Stimulated activated CD4-positive, alpha-beta T cell treated with anti-CD3 and anti-CD28 coated beads, Interleukin-1b, Interleukin-23, amount 100 ng/mL, for 48 hours (primary cell): ENCODE measurements at places on chromosomes 12 and 14.

- DNase-seq = no peak
These were observed 266.4 kb upstream of the USP15 start for GRCh38 chr12:61993734-61994345.

- DNase-seq = no peak
These were observed 13.2 kb upstream of the OR11G2 start for GRCh38 chr14:20177433-20177974.

- no peak for DNase-seq
These were observed 48.4 kb upstream of the PTPRO start for GRCh38 chr12:15273896-15274295.

GRCh38 chr14:23610815-23611289 lies 25.3 kb upstream of the DHRS2 start:
- no peak for DNase-seq

- no peak for DNase-seq
These were observed at the start of gene SLC7A8 for GRCh38 chr14:23183479-23183878. Gene SLC7A8, minus strand, starts transcription at chr14:23183660. Its CDS starts 746 bp downstream, at chr14:23182914.

- no peak for DNase-seq
These were observed 140.7 kb downstream of the DPF3 start for GRCh38 chr14:72753044-72753710.

DNA sequence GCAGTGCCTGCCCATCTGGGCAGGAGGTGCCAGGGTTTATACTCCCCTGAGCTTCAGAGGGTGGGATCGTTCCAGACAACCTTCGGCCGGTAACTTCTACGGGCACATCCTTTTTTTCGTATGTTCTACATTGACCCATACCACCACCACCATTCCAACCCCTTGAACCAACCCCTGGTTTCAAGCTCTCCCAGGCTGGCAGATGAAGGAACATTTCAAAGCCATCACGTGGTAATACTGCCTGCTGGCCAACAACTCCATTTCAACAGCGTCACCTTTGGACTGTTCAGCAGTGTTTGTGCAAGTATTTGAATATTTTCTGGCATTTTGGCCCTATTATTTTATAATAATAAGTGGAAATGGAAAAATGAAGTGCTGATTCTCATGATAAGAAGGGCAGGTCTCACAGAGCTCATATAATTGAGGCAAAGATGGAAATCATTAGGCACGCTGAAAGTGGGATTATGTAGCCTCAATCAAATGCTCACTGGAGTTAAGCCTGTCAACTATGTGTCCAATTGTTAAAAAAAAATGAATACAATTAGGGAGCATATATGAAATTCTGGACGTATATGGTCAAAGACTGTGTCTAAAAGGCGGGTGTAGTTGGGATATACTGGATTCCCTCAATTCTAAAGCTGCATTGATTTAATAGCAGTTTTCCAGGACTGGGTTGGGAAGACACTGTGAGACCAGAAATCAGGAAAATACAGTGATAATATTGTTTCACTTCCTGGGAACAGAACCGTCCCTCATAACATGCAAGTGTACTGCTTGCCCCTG lies 162.1 kb downstream of the ZFP36L1 start:
- no peak for DNase-seq

GRCh38 chr12:19482551-19483109 lies 43.3 kb downstream of the AEBP2 start:
- DNase-seq = peak; percentile 60
